ENCODE measurements at places on chromosomes 5 and 9. TPM values are rescaled to one million over a fixed set of nuclear protein-coding genes. Genes with fewer than 3 reads are reported as not detected.

GRCh38 chr5:119426057-119426456, 26.2 kb upstream of the HSD17B4 start:
- DNase-seq, result no peak
- H3K27ac ChIP-seq, result no peak overlapping the region
- no peaks in the 10 kb centered on the region for H3K36me3 ChIP-seq
- no peaks in the 10 kb centered on the region for H3K27me3 ChIP-seq
- H3K4me3 ChIP-seq, result no peak overlapping the region
- no peaks in the 10 kb centered on the region for H3K4me1 ChIP-seq

DNA sequence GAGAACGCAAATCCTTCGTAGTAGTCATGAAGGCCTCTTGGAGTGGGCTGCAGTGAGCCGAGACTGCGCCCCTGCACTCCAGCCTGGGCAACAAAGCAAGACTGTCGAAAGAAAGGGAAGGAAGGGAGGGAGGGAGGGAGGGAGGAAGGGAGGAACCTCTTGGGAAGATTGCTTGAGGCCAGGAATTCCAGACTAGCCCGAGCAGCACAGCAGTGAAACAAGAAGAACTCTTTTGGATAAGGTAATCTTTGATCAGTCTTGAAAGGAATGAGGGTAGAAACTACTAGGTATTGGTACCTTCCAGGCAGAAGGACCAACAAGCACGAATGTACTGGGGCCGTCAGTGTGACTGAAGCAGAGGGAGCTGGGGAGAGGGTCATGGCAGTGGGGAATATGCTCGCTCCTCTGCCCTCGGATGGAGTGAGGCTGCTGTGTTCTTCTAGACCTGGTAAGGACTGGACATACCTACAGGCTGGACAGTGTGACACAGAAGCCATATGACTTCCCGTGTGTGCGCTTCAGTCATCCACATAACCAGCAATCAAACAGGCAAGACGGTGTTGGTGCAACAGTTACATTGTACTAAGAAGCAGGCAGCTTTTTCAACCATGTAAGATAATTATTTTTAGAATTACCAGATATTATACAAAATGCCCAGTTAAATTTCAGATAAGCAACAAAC, 45.2 kb downstream of the P4HA2 start:
- no peak overlapping the region for H3K27ac ChIP-seq
- no peaks in the 10 kb centered on the region for H3K4me1 ChIP-seq
- H3K36me3 ChIP-seq, result no peaks in the 10 kb centered on the region
- no peaks in the 10 kb centered on the region for H3K27me3 ChIP-seq

DNA sequence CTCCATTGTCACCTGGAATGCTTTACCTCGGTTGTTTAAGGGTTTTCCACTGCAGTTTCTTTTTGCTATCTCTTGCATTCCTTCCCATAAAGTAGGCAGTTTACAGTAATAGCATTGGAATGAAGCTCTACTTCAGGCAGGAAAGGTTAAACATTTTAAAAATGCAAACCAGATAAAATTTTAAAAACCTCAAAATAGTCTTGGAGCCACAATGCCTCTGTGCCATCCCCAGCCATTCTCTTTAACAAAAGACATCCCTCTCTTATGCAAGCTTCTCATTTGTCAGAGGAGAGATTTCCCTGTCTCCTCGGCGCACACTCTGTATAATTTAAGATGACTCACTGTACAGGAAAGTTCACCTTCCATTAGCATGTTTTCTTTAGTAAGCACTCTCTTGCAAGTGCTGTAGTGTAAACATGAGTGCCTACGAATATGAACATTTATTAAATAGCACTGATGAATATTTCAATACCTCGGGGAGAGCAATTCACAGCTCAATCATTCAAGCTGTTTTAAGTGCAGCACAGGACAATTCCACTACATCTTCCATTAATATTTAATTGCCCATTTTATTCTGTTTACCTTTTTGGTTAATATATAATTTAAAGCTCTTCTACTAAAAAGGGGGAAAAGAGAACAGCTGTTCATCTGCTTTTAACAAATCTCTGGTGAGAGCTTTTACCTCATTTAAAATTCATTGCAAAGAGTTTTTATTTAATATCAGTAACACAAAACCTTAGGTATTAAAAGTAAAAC, 343.6 kb downstream of the SPATA31D1 start:
- H3K4me3 ChIP-seq, result no peak overlapping the region
- H3K27me3 ChIP-seq, result no peaks in the 10 kb centered on the region
- peaks cover 17% of the 10 kb centered on the region for H3K4me1 ChIP-seq
- peak overlapping the region; percentile 20 for H3K27ac ChIP-seq

The PNPLA7 gene
- total RNA-seq, result 10.5 TPM

The LRRC19 gene
- 0.22 TPM for total RNA-seq
